Right renal pelvis (tissue), 4 donors: ENCODE measurements at places on chromosomes 16 and 17. TPM values are rescaled to one million over a fixed set of nuclear protein-coding genes. Genes with fewer than 3 reads are reported as not detected.
A peak's percentile ranks its signal among the peaks of the same experiment; 100 is the strongest.

Gene FBXW10B
- 0.94 TPM for polyA plus RNA-seq

Gene OTOP3
- not detected for polyA plus RNA-seq

Gene KCNH6
- 2.2 TPM for polyA plus RNA-seq

Gene IRF8
- 6.1 TPM for polyA plus RNA-seq

Gene CNGB1
- polyA plus RNA-seq = 0.12 TPM

Gene CCL17
- polyA plus RNA-seq = not detected

DNA sequence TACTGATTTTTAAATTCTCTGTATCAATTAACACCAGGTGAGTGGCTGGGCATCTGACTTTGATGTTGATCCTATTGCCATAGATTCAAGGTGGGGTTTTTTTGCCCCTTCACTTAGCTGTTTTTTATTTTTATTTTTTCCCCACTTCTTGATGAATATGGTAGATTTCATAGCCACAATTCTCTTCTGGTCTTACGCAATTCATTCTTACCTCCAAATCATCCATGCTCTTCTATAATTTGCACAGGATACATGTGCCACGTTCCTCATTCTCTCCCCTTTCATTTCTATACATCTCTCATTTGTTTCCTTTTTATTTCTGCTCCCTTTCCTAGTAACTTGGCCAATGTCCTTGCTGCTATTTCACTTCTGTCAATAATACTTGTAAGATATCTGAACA lies 14.9 kb upstream of the HS3ST4 start:
- no peak for DNase-seq

DNA sequence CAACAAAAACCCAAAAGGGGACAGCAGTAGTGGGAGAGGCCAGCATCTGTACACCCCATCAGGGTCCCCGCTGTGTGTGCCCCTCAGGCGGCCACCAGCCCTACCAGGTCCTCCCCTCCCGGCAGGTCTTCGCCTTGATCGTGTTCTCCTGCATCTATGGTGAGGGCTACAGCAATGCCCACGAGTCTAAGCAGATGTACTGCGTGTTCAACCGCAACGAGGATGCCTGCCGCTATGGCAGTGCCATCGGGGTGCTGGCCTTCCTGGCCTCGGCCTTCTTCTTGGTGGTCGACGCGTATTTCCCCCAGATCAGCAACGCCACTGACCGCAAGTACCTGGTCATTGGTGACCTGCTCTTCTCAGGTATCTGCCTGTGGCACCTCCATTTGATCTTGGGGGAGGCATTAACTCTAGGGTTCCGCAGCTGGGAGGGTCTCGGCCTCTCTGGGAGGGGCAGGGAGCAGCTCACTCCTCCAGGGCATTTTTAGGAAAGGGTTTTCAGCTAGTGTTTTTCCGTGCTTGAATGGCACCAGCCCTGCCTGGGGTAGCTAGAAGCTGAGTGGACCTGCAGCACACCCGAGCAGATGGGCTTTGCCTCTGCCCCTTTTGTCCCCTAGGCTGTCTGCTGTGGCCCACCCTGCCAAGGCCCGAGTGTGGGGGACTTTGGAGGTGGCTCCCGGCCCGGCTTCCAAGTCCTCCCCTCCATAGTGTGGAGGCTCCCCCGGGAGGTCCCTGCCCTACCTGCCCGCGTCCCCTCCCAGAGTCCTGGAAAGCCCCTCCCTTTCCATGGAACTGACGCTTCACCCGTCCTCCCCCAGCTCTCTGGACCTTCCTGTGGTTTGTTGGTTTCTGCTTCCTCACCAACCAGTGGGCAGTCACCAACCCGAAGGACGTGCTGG lies 2.6 kb downstream of the SYNGR2 start:
- no peak for DNase-seq

- DNase-seq = no peak
Measured at GRCh38 chr16:7547736-7548135, 215.1 kb downstream of the RBFOX1 start.

DNA sequence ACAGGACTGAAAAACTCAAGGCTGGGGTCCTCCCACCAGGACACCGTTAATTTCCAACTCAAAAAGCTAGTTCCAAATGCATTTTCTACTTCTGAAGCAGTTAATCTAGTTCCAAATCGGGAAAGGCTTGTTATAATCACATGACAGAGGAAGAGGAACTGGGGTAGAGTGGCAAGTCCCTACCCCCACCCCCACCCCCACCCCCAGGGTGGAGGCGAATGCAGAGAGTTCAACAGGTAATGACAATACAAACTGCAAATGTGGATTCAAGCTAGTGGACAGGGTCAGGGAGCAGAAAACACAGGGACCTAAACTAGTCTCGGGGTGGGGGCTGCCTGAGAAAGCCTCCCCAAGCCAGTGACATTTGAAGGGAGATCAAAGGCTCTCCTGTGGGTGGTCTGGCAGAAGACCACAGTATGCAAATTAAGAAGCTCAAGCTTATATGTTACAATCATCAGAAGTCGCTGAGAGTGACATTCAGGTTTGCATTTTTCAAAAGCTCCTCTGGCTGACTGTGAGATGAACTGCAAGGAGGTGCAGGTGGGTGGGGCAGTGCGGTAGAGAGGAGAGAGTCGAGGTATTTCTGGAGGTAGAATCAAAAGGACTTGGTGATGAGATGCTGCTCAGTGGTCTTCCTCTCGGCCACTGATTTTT lies 56.4 kb upstream of the SLC25A19 start:
- DNase-seq = no peak

- DNase-seq = no peak
Measured at GRCh38 chr17:10429421-10430045, 7.8 kb upstream of the MYH8 start.

DNA sequence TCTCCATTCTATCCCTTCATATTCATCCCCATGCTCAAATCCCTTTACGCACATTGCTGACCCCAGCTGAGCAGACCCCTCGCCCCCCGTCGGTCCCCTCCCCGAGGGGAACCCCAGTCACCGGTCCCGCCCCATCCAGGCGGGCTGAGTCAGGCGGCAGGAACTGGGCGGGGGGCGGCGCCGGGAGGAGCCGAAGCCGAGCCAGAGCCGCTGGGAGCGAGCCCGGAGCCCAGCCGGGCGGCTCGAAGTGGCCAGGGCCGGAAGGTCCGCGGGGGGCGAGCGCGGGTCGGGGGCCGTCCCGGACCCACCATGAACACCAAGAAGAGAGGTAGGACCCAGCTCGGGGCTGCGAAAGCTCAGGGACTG lies 8.6 kb downstream of the RIPOR1 start:
- DNase-seq = no peak

GRCh38 chr17:47871048-47871447 lies 20.1 kb upstream of the SP6 start:
- DNase-seq = no peak

DNA sequence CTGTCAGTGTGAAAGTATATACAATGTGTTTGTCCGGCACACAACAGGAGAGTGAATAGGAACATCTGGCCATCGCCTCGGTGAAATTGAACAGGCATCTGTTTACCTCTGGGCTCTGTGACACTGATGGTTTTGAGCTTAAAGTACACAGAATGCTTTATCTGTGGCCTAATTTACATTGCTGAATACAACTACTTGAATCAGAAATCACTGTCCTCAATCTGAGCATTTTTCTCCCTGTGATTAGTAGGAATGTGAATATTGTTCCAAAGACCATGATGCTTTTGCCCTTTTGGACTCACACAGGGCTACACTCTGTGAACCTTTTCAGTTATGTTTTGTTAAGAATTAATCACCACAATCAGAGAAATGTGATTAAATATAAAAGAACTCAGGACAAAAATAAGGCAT lies 323.0 kb upstream of the TBX2 start:
- no peak for DNase-seq

- DNase-seq = no peak
Measured at GRCh38 chr16:27181019-27181790, 22.1 kb upstream of the KDM8 start.

DNA sequence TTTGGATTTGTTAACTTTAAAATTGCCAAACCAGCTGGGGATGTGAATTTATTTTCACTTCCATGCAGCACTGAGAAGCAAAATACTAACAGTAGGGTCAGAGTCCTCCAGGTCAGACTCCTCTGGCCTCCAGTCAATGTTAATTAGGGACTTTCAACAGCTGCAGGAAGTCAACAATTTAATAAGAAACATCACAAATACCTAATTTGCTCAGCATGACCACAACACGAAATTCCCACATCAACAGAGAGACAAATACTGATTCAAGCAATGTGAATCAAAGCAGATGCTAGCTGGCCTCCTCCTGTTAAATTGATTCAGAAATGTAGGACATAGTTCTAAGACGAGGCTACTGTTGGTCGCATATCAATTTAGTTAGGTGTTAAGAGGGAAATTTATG lies 111.7 kb downstream of the ABCA8 start:
- DNase-seq = no peak

DNA sequence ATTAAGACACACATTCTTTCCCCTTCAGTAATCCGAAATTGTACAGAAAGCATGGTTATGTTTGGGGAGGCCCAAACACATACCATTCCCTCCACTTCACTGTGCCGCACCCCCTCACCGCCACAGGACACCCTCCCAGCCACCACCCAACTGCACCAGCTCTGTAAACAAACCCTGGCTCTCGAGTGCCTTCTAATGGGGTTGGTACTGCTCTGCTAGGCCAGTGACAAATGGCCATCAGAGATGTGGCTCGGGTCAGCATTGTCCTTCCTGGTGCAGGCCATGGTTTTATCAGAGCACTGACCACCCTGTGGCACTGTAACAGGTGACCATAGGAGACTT lies 24.0 kb upstream of the SREBF1 start:
- no peak for DNase-seq

GRCh38 chr17:64176556-64176955 lies 46.6 kb upstream of the ERN1 start:
- no peak for DNase-seq

- no peak for DNase-seq
Measured at GRCh38 chr17:36627101-36627500, 25.7 kb downstream of the MRM1 start.

GRCh38 chr16:20023190-20023589 lies 50.5 kb downstream of the GPR139 start:
- DNase-seq = peak; percentile 29

GRCh38 chr16:76265434-76266045 lies 11.7 kb upstream of the CNTNAP4 start:
- no peak for DNase-seq
